ENCODE measurements at places on chromosomes 1 and 21.

GRCh38 chr1:24413350-24414163 is at the start of gene STPG1:
Gene STPG1 (minus strand): TSS chr1:24413782. CDS start chr1:24401388, 12,394 bp downstream.
- DNase-seq: peak; percentile 50

DNA sequence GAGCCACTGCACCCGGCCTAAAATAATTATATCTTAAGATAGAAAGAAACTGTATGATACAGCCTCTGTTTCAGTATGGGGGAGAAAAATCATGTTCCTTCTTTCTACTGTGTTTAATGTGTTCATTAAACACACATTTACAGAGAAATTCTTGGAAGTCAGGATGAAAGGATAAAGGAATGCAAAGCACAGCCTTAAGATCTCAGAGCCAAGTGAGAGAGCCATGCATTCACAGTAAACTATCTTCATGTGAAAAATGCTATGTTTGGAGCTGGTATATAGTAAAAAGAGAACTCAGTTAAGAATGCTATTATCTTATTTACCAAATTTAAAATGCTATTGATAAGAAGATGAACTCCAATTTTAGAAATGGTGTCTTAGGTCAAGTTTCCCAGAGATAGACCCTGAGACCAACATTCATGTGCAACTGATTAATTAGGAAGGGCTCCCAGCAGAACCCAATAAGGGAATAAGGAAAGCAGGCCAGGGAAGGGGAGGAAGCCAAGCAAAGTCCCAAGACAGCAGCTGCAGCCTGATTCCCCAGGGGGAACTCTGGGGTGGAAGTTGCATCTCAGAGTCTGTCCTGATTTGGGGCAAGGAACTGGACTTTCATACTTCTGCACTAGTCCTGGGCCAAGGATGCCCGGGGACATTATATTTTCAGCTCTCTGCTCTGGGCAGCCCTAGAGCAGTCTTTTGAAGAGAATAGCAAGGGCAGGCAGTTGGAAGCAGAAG is 130.0 kb upstream of the ZNF648 start:
- DNase-seq: no peak

DNA sequence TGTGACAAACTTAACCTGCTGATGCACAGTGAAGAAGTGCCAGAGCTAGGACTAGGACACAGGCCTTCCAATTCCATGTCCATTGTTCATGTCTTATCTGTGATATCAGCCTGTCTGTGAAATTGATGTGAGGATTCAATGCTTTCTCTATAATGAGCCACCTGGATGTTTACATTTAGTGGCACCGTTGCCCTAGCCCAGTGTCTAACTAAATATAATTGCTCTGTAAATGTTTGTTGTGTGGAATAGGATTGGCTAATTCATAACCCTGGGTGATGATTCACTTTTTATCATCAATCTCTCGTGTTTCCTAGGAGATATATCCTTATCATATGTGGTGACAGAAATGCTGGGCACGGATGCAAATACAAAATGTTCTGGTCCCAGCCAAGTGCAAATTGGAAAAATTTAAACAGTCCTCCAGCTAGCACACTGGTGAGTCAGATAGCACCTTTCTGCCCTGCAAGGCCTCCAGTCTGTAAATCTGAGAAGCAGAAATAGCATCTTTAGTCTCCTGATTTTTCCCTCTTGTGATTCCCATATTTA is 46.9 kb upstream of the GNG12 start:
- no peak for DNase-seq

GRCh38 chr1:247857069-247857984 is at the start of gene TRIM58:
Gene TRIM58 (plus strand): TSS chr1:247857187. CDS start chr1:247857247, 60 bp downstream.
- DNase-seq: no peak

DNA sequence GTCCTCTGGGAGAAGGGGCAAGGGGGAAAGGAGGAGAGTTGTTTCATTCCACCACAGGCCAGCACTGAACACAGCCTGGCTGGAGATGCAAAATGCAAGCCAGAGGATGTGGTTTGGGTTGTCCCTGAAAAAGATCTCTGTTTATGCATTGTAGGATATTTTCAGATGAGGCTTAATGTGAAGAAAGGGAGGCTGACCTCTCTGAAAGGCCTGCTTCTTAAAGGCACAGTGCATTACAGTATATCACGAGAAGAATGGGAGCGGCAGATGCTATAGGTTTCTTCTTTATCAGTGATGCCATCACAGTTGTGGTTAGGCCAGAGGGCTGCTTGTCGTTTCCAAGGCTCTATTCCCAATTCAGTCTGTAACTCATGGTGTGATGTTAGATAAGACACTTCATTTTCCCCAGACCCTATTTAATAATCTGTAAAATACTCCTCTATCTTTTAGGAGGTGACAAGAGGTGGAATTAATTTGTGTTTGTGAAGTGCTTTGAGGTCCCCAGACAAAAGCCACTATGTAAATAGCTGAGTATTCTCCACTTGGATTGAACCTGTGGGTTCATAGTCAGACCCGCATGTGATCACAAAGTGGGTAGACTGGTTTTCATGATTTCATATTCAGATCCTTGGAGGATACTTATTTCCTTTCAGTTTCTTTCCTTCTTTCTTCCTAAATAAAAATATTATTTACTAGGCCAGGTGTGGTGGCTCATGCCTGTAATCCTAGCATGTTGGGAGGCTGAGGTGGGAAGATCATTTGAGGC is 76.5 kb upstream of the WDR26 start:
- DNase-seq: no peak

All from stimulated activated CD4-positive, alpha-beta T cell treated with anti-CD3 and anti-CD28 coated beads, Interleukin-15, amount 100 ng/mL, for 1 hour (primary cell).